ENCODE measurements at places on chromosomes 3 and 15. TPM values are rescaled to one million over a fixed set of nuclear protein-coding genes. Genes with fewer than 3 reads are reported as not detected.

DNA sequence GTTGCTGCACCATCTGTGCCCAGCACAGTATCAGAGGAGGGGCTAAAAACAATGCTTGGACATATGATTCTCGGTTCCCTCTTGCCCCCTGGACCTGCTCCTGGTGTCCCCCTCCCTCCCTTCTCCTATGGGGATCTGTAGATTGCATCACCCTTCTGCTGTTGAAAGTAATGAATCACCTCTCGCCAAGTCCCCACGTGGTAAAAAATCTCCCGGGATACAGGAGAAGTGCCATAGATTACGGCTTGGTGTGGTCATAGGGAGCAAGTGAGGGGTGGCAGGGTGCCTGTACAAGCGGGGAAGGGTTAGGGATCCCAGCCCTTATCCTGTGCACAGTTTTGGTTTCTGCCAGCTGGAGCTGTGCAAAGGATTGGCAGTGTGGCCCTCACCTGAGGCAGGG is 37.7 kb downstream of the AMOTL2 start:
- H3K27me3 ChIP-seq: no peaks in the 10 kb centered on the region
- peak overlapping the region; percentile 87 for H3K27ac ChIP-seq
- no peak overlapping the region for H3K4me3 ChIP-seq
- no peaks in the 10 kb centered on the region for H3K36me3 ChIP-seq
- peak; percentile 70 for DNase-seq

DNA sequence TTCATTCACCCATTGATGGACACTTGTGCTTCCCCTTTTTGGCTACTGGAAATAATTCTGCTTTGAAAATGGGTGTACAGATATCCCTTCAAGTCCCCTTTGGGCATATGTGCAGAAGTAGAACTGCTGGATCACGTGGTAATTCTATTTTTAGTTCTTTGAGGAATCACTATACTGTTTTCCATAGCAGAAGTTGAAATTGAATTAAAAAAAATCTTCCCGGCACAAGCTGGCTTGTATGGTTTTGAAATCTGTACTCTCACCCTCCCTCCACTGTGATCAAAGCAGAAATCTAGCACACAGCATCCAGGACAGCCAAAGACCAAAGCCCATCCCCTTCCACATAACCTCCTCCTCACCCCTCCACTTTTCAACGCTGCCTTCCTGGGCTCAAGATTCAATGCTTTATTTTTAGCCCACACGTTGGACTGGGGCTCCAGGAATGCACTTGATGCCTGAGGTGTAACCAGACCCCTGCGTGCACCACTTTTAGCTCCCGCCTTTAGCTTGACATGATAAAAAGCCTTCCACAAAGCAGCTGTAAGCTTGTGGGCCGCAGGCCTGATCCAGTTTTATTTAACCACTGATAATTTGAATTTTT is 29.9 kb downstream of the TMEM40 start:
- no peak overlapping the region for H3K4me3 ChIP-seq
- peaks cover 5% of the 10 kb centered on the region for H3K36me3 ChIP-seq
- DNase-seq: no peak
- H3K4me1 ChIP-seq: peaks cover 27% of the 10 kb centered on the region
- H3K27me3 ChIP-seq: peaks cover 7% of the 10 kb centered on the region
- H3K27ac ChIP-seq: no peak overlapping the region

GRCh38 chr15:99324700-99325099 is 73.4 kb downstream of the LRRC28 start:
- peak overlapping the region; percentile 89 for H3K4me3 ChIP-seq
- 0 out of 2 replicates have a peak, but pooled peaks cover 5% of the 10 kb centered on the region for H3K36me3 ChIP-seq
- no peak for DNase-seq
- H3K4me1 ChIP-seq: peaks cover 59% of the 10 kb centered on the region
- no peaks in the 10 kb centered on the region for H3K27me3 ChIP-seq

DNA sequence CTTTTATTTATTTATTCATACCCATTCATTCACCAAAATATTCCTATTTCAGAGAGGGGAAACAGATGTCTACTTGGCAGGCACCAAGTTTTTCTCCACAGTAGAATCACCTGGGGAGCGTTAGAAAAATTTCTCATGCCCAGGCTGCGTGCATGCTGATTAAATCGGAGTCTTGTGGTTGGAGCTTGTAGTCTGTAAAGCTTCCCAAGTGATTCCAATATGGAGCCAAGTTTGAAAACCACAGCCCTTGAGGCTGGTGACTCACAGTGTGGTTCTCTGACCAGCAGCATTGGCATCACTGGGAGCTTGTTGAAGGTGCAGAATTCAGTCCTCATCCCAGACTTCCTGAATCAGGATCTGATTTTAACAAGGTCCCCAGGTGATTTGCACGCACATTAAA is 49.7 kb downstream of the PDHB start:
- no peaks in the 10 kb centered on the region for H3K27me3 ChIP-seq
- peak overlapping the region; percentile 90 for H3K27ac ChIP-seq
- DNase-seq: peak; percentile 98
- peaks cover 63% of the 10 kb centered on the region for H3K4me1 ChIP-seq
- H3K4me3 ChIP-seq: peak overlapping the region; percentile 52
- peaks cover 12% of the 10 kb centered on the region for H3K36me3 ChIP-seq

- H3K4me1 ChIP-seq: peaks cover 60% of the 10 kb centered on the region
- H3K36me3 ChIP-seq: peaks cover 13% of the 10 kb centered on the region
- H3K27ac ChIP-seq: no peak overlapping the region
- DNase-seq: no peak
These were observed 73.1 kb upstream of the COL8A1 start for GRCh38 chr3:99565331-99565730.

DNA sequence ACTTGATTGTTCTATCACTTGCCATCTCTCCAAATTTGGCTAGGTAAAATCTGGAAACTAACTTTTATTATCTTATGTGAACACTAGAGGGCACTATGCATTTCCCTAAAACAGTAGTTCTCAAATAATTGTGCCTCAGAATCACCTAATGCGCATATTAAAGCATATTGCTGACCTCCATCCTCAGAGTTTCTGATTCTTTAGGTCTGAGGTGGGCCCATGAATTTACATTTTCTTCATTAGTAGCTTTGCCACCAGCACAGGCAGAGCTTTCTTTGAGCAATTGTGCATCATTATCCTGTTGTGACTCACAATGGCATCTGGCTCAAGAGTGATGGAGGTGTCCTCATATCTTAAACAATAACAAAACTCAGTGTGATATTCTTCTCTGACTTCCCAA is 17.5 kb upstream of the BCHE start:
- no peak for DNase-seq
- H3K27me3 ChIP-seq: no peaks in the 10 kb centered on the region
- H3K4me3 ChIP-seq: no peak overlapping the region

- H3K27ac ChIP-seq: no peak overlapping the region
- no peak overlapping the region for H3K4me3 ChIP-seq
- no peak for DNase-seq
- no peaks in the 10 kb centered on the region for H3K36me3 ChIP-seq
These were observed 98.0 kb downstream of the KCNAB1 start for GRCh38 chr3:156218353-156218744.

- H3K4me1 ChIP-seq: no peaks in the 10 kb centered on the region
- H3K4me3 ChIP-seq: no peak overlapping the region
- no peak for DNase-seq
These were observed 405.5 kb upstream of the CNTN4 start for GRCh38 chr3:1693145-1693544.

GRCh38 chr15:67118808-67119207 is 53.4 kb downstream of the SMAD3 start:
- peaks cover 18% of the 10 kb centered on the region for H3K27me3 ChIP-seq
- H3K27ac ChIP-seq: peak overlapping the region; percentile 61
- H3K4me1 ChIP-seq: peaks cover 94% of the 10 kb centered on the region

DNA sequence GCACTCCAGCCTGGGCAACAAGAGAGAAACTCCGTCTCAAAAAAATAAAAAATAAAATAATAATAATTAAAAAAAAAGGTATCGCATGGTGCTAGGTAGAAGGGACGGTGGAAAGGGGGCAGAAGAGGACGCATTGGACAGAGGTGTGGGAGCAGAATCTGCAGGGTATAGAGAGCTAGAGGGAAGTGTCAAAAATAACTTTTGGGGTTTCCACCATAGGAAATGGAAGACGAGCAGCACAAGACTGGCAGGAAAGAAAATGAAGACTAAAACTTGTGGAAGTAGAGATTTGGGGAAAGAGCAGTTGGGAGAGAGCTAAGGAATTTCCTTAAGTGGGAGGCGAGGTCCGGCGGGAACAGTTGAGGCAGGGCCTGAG is 585 bp upstream of the MKRN2 start:
- DNase-seq: no peak
- no peaks in the 10 kb centered on the region for H3K27me3 ChIP-seq
- H3K36me3 ChIP-seq: no peaks in the 10 kb centered on the region
- H3K4me3 ChIP-seq: peak overlapping the region; percentile 88

DNA sequence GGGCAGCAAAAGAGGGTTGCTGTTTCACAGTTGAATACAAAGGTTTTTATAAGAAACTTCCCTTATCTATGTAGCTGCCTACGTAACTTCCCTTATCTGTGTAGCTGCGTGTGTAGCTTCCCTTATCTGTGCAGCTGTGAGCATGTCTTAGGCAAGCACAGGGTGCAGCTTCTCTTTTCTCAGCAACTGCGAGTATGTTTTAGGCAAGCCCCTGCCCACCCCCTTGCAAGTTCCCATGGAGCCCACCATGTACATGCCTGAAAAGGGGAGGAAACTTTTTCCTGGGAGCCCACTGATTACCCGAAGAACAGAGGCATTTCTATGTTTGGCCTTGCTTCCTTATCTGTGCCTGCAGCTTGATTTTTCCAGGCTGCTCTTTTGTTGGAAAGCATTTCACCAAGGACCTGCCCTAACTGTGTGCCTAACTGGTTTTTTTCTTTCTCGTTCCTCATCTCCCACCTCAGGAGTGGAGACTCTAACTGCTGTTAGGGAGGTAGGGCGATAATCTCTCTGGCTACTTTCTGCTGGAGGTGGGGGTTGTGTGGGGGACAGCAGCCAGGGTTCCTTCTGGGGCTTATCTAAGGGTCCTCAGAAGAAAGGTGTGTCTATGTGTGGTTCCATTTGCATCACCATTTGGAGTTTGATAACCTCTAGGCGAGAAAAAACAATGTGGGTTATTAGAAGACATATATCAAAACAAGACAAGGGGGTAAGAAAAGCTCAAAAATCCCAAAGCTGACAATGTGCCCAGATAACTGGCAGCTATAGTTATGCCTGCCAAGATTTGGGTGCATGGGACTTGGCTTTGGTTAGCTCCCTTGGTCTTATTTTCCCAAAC is 26.0 kb downstream of the SORD start:
- no peak overlapping the region for H3K27ac ChIP-seq
- no peaks in the 10 kb centered on the region for H3K4me1 ChIP-seq
- DNase-seq: no peak
- H3K4me3 ChIP-seq: no peak overlapping the region

- peak overlapping the region; percentile 86 for H3K27ac ChIP-seq
- peak overlapping the region; percentile 70 for H3K4me3 ChIP-seq
- H3K4me1 ChIP-seq: peaks cover 57% of the 10 kb centered on the region
- H3K27me3 ChIP-seq: no peaks in the 10 kb centered on the region
- DNase-seq: peak; percentile 56
These were observed 32.0 kb downstream of the TM4SF4 start for GRCh38 chr3:149506540-149506939.

- peaks cover 40% of the 10 kb centered on the region for H3K4me1 ChIP-seq
- H3K27ac ChIP-seq: no peak overlapping the region
- no peak for DNase-seq
- H3K36me3 ChIP-seq: no peaks in the 10 kb centered on the region
These were observed 4.0 kb upstream of the ADPGK start for GRCh38 chr15:72787526-72787925.

- DNase-seq: no peak
- no peak overlapping the region for H3K4me3 ChIP-seq
- H3K36me3 ChIP-seq: no peaks in the 10 kb centered on the region
- H3K27me3 ChIP-seq: peaks cover 3% of the 10 kb centered on the region
These were observed 6.2 kb upstream of the IGSF10 start for GRCh38 chr3:151467069-151467468.

DNA sequence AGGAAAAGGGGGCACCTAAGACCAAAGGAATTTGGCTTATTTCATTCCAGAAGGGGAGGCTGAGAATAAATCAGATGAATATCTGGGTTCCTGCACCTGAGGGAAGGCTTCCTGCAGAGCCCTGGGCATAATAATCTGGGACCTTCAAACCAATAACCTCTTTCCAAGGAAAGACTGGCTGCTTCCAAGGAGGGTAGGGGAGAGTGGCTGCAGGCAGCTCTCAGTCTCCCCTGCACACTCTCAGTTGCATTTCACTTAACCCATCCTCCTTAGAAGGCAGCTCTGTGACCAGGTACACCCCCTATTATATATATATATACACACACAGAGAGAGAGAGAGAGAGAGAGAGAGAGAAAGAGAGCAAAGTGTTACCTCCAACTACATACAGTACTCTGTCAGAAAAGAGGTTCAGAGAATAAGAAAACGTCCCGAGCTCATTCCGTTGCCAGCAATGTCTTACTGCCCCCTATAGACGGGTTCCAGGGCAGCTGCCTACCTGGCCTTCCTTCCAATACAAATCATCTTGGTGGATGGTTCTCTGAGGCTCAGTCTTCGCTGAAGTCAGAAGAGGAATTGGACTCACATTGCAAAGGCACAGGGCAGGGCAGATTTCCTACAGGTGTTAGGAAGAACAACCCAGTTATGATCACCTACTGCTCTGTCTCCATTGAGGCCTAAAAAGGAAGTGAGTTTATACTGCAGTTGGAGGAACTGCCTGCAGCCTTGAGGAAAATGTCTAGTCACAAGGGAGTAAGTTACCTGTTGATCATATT is 26.1 kb downstream of the CAPN3 start:
- no peak overlapping the region for H3K27ac ChIP-seq
- DNase-seq: peak; percentile 49
- H3K27me3 ChIP-seq: peaks cover 4% of the 10 kb centered on the region
- H3K4me1 ChIP-seq: peaks cover 12% of the 10 kb centered on the region

GRCh38 chr3:38297947-38298711 is 16.0 kb downstream of the SLC22A14 start:
- H3K4me3 ChIP-seq: no peak overlapping the region
- H3K27ac ChIP-seq: no peak overlapping the region
- peaks cover 18% of the 10 kb centered on the region for H3K27me3 ChIP-seq

GRCh38 chr3:14031271-14031670 is 93.4 kb downstream of the CHCHD4 start:
- peaks cover 2% of the 10 kb centered on the region for H3K27me3 ChIP-seq
- H3K27ac ChIP-seq: no peak overlapping the region
- no peak for DNase-seq
- no peaks in the 10 kb centered on the region for H3K36me3 ChIP-seq

GRCh38 chr15:34994925-34995324 is 6.8 kb upstream of the ZNF770 start:
- no peaks in the 10 kb centered on the region for H3K27me3 ChIP-seq
- H3K4me3 ChIP-seq: no peak overlapping the region
- no peak for DNase-seq
- H3K27ac ChIP-seq: no peak overlapping the region
- no peaks in the 10 kb centered on the region for H3K36me3 ChIP-seq

- DNase-seq: no peak
- no peak overlapping the region for H3K27ac ChIP-seq
- no peaks in the 10 kb centered on the region for H3K36me3 ChIP-seq
These were observed 32.8 kb upstream of the PRR20G start for GRCh38 chr3:127320529-127321121.

- H3K27me3 ChIP-seq: peaks cover 32% of the 10 kb centered on the region
- DNase-seq: no peak
- peaks cover 16% of the 10 kb centered on the region for H3K4me1 ChIP-seq
These were observed 39.6 kb upstream of the ITGA11 start for GRCh38 chr15:68471541-68471940.

GRCh38 chr3:144875211-144875610 is 903.6 kb downstream of the DIPK2A start:
- H3K4me3 ChIP-seq: no peak overlapping the region
- no peak for DNase-seq
- no peak overlapping the region for H3K27ac ChIP-seq
- H3K4me1 ChIP-seq: no peaks in the 10 kb centered on the region
- no peaks in the 10 kb centered on the region for H3K36me3 ChIP-seq

TRIM42 gene
- total RNA-seq: not detected

OIP5 gene
- 3.3 TPM for total RNA-seq

ACTR8 gene
- total RNA-seq: 43.9 TPM

LRTM1 gene
- total RNA-seq: not detected

APOD gene
- total RNA-seq: not detected
